ENCODE measurements at places on chromosomes 1 and 21.

DNA sequence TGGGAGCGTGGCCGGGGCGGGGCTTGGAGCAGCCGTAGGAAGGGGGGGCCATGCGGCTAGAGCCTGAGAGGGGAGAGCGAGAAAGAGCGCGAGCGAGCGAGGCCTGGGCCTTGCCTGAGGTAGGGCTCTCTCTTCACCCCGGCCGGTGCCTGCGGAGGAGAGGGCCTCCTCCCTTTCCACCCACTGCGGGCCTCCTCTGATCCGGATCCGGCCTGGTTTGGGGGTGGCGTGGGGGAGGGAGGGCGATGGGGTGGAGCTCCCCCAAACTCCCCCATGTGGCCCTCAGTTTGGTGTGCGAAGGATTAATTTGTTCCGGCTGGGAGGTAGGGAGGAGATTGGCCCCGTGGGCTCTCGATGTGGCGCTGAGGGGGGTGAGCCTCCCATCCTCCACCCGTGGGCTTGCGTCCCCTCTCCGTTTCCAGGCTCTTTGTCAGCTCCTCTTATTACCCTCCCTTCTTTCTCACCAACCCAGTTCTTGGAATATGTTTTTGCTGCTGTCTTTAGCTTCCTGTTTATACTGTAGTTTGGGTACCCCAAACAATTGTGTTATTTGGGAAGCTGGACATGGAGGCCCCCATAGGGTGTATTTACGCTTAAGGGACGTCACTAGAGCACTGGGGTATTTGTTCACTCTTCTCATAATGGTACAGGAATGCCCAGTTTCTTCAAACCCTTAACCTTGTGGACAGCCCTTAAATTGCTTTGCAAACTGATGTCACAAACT is 685 bp downstream of the UBAP2L start:
- DNase-seq: peak; percentile 75

DNA sequence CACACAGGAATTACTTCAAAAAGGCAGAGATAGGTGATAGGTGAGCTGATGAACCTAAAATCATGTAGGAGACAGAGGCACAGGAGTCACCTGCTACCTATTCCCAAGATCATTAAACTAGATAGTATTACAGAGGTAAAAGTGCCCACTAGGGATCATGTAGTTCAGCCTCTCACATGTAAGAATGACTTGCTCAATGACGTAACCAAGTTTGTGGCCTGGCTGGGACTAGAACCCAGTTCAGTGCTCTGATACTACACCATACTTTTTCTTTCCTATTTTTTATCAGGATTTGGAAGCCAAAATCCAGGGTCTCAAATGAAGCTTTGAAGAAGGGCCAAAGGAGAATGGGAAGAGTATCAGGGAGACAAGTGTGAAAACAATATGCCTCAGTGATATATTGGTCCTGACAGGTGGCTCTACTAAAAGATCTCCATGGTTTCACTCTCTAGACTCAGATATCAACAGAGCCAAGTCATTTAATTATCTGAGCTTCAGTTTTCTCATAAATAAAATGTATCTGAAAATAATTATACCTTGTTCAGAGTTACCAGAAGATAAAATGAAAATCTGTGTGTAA is 87.3 kb upstream of the SLFNL1 start:
- DNase-seq: no peak

GRCh38 chr1:15179485-15179883 is 25.9 kb downstream of the TMEM51 start:
- no peak for DNase-seq

DNA sequence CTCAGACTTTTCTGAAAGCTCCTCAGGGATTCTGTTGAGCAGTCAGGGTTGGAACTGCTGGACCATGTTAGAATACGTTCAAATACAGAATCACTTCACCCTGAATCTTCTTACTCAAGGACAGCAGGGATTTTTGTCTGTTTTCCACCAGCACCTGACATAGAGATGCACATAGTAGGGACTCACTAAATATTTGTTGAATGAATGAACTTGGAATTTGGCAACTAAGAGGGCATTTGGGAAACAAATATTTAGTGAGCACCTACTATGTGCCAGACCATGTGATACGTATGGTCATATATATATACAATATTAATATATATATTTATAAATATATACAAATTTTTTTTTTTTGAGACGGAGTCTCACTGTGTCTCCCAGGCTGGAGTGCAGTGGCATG is 4.6 kb upstream of the FBXO42 start:
- no peak for DNase-seq

GRCh38 chr1:6580593-6581409 is 1.0 kb downstream of the ZBTB48 start:
- peak; percentile 40 for DNase-seq

GRCh38 chr1:11794446-11795237 is 11.1 kb downstream of the MTHFR start:
- DNase-seq: no peak

GRCh38 chr1:215022741-215023141 is 59.8 kb upstream of the KCNK2 start:
- no peak for DNase-seq

- no peak for DNase-seq
Measured at GRCh38 chr1:214569357-214570004, 18.1 kb upstream of the PTPN14 start.

- DNase-seq: no peak
Measured at GRCh38 chr21:39452207-39452969, 618 bp downstream of the SH3BGR start.

DNA sequence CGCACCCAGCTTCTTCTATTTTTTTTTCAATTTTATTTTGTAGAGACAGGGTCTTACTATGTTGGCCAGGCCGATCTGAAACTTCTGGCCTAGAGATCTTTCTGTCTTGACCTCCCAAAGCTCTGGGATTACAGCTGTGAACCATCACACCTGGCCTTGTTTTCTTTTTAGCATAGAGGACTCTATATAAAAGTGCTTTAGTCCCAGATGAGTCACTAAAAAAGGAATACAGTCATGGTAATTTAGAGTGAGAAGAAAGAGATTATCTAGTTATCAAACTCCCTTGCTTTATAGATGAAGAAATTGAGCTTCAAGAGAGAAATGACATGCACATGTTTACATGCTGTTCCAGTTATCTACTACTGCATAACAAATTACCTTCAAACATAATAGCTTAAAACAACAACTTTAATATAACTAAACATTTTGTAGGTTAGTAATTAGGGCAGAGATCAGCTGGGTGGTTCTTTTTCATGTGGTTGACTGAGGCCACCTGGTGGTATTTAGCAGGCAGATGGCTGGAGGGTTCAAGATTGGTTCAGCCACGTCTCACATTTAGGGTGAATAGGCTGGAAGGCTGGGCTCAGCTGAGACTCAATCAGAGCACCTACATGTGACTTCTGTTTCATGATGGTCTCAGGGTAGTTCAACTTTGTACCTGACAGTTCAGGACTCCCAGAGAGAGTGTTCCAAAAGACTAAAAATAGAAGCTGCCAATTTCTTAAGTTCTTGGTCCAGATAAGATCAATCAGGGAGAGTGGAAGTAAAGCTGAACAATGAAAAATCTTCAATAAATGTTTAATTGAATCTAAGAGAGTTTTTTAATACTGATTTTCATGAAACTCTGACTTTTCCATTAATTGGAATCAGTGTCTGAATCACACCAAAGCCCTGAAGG is 16.9 kb upstream of the MTF2 start:
- DNase-seq: peak; percentile 63

DNA sequence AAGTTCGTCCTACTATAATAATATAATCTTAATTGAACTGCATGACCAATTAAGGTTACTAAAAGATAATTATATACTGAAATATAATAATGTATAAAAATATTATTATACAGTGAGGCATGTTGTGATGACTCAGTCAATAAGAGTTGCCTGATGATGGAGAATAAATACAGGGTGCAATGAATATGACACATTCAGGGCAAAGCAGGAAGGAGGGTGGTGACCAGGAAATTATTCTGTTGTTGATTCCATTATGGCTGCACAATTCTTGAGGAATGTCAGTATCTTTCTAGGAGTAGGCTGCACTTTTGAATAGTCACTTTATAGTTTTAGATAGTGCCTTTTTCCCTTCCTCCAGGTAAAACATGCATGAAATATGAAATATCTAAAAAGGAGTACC is 46.4 kb upstream of the RGS21 start:
- no peak for DNase-seq

GRCh38 chr1:9849691-9850441 is 26.1 kb upstream of the CLSTN1 start:
- DNase-seq: no peak

- no peak for DNase-seq
Measured at GRCh38 chr1:201448990-201449389, 20.0 kb downstream of the PHLDA3 start.

- no peak for DNase-seq
Measured at GRCh38 chr1:59323879-59324278, 27.0 kb downstream of the FGGY start.

GRCh38 chr1:171161431-171161830 is 23.7 kb upstream of the FMO2 start:
- no peak for DNase-seq

- no peak for DNase-seq
Measured at GRCh38 chr1:99384021-99384420, 119.7 kb downstream of the PLPPR4 start.

DNA sequence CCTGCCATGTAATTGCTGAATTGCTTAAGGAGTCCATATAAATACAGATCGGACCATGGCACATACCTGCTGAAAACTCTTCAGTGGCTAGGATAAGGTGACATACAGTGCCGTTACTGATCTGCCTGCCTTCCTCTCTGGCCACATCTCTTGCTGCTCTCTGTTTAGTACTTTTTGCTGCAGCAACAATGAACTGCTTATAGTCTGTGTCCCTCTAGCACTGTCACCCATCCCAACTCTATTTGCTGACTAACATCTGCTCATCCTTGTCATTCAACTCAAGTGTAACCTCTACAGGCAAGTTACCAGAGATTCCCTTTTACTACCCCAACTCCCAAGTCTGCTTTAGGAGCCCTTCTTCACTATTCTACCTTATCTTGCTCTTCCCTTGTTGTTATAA is 65.6 kb downstream of the GTF2B start:
- no peak for DNase-seq

DNA sequence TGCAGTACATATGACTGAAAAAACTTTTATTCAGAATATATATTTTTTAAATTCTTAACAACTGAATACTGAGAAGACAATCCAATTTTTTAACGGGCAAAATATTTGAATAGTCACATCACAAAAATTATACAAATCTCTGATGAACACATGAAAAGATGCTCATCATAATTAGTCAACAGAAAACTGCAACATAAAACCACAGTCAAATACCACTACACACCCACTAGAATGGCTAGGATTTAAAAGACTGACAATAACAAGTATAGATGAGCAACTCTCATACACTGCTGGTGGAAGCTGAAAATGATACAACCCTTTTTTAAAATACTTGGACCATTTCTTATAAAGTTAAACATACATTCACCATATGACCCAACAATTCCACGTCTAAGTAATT is 87.7 kb upstream of the TNFSF4 start:
- DNase-seq: no peak

DNA sequence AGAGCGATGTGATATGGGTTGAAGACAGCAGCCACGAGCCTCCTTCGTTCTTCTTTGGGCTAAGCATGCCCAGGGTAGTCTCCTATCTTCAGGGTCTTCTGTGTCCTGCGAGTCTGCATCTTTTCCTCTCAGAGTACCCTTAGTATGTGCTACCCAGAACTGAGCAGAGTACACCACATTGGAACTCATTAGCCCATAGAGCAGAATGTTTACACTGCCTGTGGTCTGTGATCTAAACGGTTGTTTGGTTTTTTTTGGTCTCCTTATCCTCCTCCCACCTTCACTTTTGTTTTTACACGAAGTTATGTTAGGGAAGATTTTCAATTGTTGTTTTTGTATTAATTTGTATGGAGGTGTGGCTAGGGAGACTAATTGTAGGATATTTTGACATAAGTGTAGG is 126.4 kb downstream of the NEK7 start:
- DNase-seq: no peak
